ENCODE measurements at places on chromosomes 4 and X.

DNA sequence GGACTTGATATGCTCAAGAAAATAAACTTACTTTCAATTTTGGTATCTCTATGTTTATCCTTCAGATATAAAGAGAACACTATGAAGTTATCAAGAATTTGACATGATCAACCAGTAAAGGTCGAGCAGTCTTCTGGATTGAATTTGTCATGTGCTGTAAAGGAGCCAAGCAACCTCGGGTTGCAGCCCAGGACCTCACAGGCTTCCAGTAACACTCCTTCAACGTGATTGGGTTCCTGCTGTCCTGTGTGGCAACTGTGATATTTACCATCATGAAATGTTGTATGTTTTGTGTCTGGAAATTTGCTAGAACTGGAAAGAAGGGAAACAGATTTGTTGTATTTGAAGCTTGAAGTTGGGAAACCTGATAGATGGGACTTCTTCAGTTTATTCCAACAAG lies 52.0 kb upstream of the UGT2B7 start:
- H3K27me3 ChIP-seq: no peaks in the 10 kb centered on the region
- H3K27ac ChIP-seq: no peak overlapping the region
- H3K4me3 ChIP-seq: no peak overlapping the region
- no peaks in the 10 kb centered on the region for H3K4me1 ChIP-seq
- DNase-seq: no peak

DNA sequence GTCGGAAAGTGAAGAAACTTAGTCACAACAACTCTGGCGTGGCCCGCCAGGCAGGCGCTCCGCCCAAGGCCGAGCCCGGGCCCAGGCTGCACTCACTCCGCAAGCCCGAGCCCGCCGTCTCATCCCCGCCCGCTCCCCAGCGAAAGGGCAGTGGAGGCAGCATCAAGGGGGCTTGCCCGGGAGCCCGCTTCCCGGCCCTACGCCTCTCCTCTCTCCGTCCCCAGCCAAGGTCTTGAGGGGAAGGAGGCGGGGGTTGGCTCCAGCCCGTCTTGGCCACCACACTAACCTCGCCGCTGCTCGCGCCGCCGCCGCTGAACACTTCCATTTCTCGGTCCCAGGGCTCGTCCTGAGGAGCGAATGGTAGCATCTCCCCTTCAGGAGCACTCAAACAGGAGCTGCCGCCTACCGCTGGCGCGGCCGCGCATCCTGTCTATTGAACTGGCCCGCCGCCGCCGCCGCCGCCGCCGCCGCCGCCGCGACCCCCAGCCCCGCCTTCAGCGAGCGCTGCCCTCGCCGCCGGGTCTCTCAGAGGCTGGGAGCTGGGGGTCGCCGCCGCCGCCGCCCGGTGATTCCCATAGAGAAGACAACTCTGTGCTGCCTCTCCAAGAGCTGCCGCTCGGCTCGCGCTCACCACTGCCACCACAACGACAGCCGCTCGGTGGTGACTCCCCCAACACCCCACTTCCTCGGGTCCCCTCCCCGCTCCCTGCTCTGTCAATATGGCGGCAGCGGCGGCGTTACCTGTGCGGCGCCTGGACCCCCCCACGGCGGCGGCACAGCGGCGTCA lies at the start of gene RPS6KA6:
TSS of gene RPS6KA6 (minus strand) at position 667 of the 787 bp plus-strand sequence. CDS start at position 367, 300 bp downstream.
- no peaks in the 10 kb centered on the region for H3K4me1 ChIP-seq
- no peak for DNase-seq
- no peak within 1 kb of the TSS for H3K27ac ChIP-seq
- no peak within 1 kb of the TSS for H3K4me3 ChIP-seq

- peaks cover 40% of the 10 kb centered on the region for H3K4me1 ChIP-seq
- H3K27ac ChIP-seq: no peak overlapping the region
- no peaks in the 10 kb centered on the region for H3K27me3 ChIP-seq
Measured at GRCh38 chr4:3527914-3528876, 4.0 kb downstream of the LRPAP1 start.

DNA sequence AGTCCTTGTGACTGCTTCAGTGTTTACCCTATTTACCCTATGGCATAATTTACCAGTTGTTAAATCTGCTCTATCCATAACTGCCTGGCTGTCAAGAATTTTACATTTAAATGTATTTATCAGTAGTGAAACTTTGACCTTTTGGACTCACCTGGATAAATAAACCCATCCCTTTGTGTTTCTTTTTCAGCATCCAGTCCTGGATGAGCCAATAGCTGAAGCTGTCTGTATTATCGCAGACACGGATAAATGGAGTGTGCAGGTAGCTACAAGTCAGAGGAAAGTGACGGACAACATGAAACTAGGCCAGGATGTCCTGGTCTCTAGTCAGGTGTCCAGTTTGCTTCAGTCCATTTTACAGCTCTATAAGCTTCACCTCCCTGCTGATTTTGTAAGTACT lies 122.4 kb downstream of the FNIP2 start:
- DNase-seq: no peak
- H3K27me3 ChIP-seq: no peaks in the 10 kb centered on the region
- H3K27ac ChIP-seq: no peak overlapping the region
- H3K4me3 ChIP-seq: no peak overlapping the region
- peaks cover 7% of the 10 kb centered on the region for H3K4me1 ChIP-seq

DNA sequence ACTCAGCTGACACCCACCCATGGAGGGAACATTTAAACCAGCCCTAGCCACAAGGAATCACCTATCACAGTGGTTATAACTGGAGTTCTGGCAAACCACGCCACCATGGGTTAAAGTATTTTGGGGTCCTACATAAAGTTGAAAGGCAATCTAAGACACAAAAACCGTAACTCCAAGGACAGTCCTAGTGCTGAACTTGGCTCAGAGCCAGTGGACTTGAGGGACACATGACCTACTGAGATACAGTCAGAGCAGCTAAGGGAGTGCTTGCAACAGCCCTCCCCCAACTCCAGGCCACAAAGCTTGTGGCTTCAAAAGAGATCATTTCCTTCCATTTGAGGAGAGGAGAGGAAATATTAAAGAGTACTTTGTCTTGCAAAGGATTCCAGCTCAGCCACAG lies 300.5 kb downstream of the FGF13 start:
- DNase-seq: no peak
- no peaks in the 10 kb centered on the region for H3K4me1 ChIP-seq
- H3K4me3 ChIP-seq: no peak overlapping the region
- no peak overlapping the region for H3K27ac ChIP-seq
- no peaks in the 10 kb centered on the region for H3K27me3 ChIP-seq

- DNase-seq: no peak
- no peak overlapping the region for H3K4me3 ChIP-seq
- no peaks in the 10 kb centered on the region for H3K36me3 ChIP-seq
- no peaks in the 10 kb centered on the region for H3K4me1 ChIP-seq
- H3K27ac ChIP-seq: no peak overlapping the region
Measured at GRCh38 chrX:136806891-136807410, 26.2 kb upstream of the ARHGEF6 start.

GRCh38 chrX:148806145-148806870 lies 305.9 kb downstream of the AFF2 start:
- no peak overlapping the region for H3K4me3 ChIP-seq
- no peak overlapping the region for H3K27ac ChIP-seq
- H3K36me3 ChIP-seq: no peaks in the 10 kb centered on the region

GRCh38 chr4:186151499-186151898 lies 39.9 kb upstream of the CYP4V2 start:
- H3K36me3 ChIP-seq: no peaks in the 10 kb centered on the region
- H3K4me1 ChIP-seq: no peaks in the 10 kb centered on the region
- H3K4me3 ChIP-seq: no peak overlapping the region
- no peak overlapping the region for H3K27ac ChIP-seq

- no peak overlapping the region for H3K27ac ChIP-seq
- no peaks in the 10 kb centered on the region for H3K36me3 ChIP-seq
- no peaks in the 10 kb centered on the region for H3K27me3 ChIP-seq
- no peaks in the 10 kb centered on the region for H3K4me1 ChIP-seq
- H3K4me3 ChIP-seq: no peak overlapping the region
Measured at GRCh38 chr4:1463088-1463926, 57.1 kb upstream of the NKX1-1 start.

DNA sequence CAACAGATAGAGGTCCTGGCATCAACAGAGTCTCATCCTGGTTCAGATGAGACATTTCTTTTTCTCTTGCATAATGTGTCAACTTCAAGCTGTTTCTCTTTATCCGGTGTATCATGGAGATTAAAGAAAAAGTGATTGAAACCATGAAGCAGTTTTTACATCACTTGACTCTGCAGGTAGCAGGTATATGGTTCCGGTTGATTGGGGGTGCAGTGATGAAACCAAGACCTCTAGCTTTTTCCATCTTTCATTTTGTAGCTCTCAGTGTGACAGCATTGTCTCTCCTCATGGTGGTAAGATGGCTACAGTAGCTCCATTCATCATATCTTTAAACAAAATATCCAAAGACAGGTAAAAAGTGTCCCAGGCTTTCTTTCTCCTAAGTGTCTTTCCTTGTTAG lies 2.4 kb upstream of the HOPX start:
- H3K27me3 ChIP-seq: no peaks in the 10 kb centered on the region
- H3K4me1 ChIP-seq: peaks cover 5% of the 10 kb centered on the region
- H3K36me3 ChIP-seq: no peaks in the 10 kb centered on the region
- H3K4me3 ChIP-seq: no peak overlapping the region
- no peak overlapping the region for H3K27ac ChIP-seq
- DNase-seq: no peak

Measured in natural killer cell (primary cell).